ENCODE measurements at places on chromosomes 1 and 21.

- no peak for DNase-seq
Observed at GRCh38 chr21:29730281-29730680, 209.5 kb downstream of the GRIK1 start.

DNA sequence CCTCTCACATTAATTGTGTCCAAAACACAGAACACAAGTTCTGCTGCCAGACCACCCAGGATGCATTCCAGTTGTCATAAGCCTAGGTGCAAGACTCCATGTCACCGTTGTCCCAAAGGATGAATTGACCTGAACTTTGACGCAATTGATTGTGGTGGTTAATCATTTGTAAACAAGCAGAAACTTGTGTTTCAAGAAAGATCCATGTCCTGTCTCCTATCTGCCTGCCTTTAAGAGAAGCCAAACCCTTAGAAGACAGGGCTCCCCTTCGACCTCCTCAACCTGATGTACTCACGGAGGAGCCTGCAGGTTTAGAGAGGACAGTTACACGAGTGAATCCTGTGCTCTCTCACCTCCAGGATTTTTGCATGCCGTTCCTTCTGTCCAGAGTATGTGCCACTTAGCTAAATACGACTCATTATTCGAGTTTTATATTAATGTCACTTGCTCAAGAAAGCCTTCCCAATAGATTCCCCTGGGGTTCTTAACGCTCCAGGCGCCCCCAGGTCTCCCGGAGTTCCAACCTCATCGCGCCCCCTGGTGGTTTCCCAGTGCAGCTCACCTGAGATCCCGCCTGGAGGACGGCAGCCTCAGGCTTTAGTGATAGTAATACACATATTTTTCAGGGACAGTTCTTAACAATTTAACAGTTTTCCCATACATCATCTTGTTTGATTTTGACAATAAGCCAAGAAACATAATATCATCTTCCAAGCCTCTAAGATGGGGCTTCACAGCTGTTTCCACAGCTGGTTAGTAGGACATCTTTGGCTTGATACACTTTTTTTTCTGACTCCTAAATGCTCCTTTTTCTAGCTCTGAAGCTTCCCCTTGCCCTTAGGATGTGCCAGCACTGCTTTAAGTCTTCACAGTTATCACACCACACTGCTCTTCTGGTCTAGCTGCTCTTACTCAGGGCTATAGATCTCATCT, 2.4 kb upstream of the C8B start:
- DNase-seq = peak; percentile 1

GRCh38 chr1:239696317-239696716, 309.9 kb downstream of the CHRM3 start:
- no peak for DNase-seq

- DNase-seq = no peak
Observed at GRCh38 chr1:147185432-147185831, 13.2 kb upstream of the PRKAB2 start.

DNA sequence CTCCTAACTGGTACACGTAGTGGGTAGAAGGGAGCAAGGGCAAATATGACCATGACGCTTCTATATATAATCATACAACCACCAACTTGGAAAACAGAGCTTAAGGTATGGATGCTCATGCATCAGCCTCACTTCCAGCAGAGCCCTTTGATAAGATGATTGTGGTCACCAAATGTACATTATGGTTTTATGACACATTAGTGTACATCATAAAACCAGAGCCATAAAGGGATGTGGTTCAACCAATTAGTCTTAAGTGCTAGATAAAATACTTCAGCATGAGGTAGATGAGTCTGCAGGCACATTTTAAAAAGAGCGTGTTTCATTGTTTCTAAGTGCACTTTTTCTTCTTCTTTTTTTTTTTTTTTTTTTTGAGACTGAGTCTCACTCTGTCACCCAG, 43.7 kb downstream of the NIBAN1 start:
- DNase-seq = no peak

DNA sequence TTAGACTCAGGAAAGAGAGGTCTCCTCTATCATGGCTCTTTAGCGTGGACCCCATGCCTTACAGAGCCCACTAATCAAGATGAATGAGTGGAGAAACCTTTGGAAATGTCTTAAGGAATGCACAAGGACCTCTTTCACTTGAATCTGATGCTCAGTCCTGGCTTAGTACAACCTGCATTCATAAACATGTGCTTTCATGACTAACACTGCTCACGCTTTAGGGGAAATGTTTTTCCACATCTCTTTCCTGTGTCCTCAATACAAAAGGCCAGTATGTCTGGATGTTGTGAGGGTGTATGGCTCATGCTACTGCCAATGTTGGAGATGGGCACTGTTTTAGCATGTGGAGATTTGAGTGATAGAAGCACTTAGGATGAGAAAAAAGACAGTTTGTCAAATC, 14.2 kb upstream of the GNG12 start:
- DNase-seq = no peak

DNA sequence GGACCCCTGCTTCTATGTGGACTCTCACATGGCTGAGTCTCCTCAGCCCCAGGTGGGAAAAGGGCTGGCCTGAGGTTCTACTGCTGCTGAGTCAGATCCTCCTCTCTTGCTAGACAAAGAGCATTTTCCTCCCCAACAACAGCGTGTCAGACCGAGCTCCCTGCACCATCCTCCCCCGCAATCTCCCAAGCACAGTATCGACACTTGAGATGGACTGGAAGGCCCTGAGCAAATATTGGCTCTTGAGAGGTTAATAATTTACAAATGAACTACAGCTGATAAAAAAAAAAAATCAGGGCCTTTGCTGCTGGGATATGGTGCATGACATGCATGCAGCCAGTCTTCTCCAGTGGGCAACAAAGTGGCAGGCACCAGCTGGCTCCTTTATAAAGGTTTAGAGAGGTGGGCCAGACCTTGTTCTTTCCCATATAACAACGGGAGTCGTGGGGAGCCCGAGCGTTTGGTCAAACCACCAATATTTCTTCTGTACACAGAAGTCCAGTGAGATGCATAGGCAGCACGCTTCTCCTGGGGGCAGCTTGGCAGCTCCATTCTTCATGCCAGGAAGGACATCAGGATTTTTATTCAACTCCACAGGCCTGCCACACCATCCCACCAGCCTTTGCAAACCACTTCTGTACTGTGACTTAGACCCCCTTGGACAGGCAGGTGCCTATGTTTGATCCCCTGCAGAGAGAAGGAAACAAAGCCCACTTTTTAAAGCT, 55.4 kb upstream of the CAMK1G start:
- DNase-seq = no peak
